Activated CD8-positive, alpha-beta memory T cell treated with anti-CD3 and anti-CD28 coated beads for 1 hour (primary cell): ENCODE measurements at places on chromosomes 1 and 21.

DNA sequence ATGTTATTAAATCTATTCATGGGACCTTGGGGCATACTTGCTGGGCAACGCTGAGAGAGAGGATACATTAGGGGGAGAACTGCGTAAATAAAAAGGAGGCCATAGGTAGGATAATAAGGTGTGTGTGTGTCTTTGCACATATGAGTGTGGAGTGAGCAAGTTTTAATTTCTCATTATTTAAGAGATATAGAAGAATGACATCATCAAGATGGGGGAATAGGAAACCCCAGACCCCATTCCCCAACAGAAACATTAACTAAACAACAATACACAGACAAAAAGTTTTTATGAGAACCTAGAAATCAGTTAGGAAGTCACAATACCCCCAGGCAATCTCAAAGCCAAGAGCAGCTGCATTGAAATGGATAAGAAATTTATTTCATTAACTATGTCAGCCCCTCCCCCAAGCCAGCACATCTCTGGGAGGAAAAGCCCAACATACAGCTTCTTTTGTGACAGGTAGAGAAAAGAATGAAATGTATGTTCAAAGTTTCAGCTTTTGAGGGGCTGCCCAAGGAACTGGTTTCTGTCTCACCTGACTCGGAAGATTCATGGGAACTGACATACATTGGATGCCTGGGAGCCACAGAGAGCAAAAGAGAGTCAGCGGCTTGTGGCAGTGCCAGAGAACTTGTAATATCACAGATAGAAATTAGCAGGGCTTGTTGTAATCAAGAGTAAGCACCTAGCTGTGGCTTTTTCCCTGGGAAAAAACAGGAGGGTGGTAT lies 234.3 kb upstream of the NFIA start:
- DNase-seq = no peak

DNA sequence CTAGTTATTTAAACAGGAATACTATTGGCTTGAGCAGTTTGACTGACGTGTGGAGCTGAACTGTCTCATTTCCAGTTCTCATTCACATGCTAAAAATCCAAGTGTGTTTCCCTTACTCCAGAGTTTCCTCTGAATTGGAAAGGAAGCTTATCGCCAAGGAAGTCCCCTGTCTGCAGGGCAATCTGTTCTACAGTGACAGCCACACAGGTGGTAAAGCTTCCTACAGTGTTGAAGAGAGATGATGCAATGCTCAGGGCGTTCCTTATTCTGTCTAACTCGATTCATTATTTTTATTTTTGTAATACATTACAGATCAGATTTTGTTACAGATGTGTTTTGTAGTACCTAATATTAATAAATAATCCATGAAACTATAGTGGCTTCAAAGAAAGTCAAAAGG lies 41.3 kb downstream of the ADAMTS5 start:
- no peak for DNase-seq

DNA sequence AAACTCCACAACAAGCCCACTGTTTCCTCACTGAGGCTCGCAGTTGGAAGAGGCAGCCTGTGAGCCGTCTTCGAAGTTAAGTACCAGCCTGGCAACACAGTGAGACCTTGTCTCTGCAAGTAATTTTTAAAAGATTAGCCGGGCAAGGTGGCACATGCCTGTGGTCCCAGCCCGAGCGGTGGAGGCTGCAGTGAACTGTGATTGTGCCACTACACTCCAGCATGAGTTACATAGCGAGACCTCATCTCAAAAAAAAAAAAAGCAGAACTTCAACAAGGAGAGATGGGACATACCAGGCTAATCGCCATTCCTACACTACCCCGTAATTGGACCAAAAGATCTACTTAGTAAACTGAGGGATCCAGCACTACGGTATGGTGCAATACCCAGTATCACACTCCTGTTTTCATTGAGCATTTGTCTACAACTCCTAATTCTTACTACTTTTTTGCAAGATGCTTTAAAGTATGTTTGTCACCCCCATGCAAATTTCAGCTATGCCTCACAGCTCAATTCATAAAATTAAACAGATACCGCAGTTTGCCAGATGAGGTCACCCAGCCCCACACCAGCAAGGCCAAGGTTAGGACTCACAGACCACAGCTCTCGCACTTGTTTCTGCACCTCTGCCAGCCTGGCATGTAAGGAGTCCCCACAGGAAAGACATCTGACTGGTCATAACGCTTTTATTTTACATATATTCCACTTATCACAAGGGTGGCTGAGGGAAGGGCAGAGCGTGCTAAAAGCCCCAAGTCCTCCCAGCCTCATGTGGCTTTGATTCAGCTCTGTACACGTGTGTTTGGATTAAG lies 21.0 kb downstream of the SDE2 start:
- DNase-seq = no peak

GRCh38 chr1:22971611-22972405 lies 858 bp downstream of the LACTBL1 start:
- no peak for DNase-seq

- no peak for DNase-seq
These were observed 582.5 kb upstream of the RGS18 start for GRCh38 chr1:191575746-191576145.

GRCh38 chr1:21655748-21656147 lies 13.4 kb downstream of the RAP1GAP start:
- DNase-seq = no peak

DNA sequence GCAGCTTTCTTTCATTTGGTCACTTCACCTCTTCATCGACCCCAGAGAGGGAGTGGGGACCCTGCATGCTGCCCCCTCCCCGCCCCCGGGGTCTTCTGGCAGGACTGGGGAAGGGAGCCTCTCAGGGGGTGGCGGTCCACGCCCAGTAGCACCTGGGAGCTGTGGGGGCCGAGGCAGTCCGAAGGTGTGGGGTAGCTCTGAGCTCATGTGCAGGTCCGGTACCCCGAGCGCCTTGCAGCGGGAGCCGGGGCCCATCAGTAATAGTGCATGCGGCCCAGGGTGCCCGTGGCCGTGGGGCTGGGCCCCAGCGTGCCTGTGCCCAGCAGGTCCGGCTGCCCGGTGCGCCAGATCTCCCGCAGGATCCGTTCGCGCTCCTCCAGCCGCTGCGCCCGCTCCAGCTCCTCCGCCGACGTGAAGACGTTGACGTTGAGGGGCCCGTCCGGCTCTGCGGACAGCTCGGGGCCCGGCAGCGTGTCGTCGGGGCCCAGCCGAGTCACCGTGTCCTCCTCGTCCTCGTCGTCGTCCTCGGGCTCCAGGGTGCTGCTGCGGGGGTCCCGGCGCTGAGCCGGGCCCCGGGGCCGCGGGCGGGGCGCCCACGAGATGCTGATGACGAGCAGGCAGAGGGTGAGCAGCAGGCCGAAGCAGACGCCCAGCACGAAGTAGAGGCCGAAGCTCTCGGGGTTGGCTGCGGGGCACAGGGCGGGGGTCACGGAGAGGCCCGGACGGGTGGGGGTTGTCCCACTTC lies 1.2 kb downstream of the EVA1B start:
- DNase-seq = no peak

GRCh38 chr1:33163621-33164519 lies 18.0 kb downstream of the TRIM62 start:
- DNase-seq = no peak

- DNase-seq = no peak
These were observed 12.0 kb upstream of the TTLL10 start for GRCh38 chr1:1161683-1162079.

DNA sequence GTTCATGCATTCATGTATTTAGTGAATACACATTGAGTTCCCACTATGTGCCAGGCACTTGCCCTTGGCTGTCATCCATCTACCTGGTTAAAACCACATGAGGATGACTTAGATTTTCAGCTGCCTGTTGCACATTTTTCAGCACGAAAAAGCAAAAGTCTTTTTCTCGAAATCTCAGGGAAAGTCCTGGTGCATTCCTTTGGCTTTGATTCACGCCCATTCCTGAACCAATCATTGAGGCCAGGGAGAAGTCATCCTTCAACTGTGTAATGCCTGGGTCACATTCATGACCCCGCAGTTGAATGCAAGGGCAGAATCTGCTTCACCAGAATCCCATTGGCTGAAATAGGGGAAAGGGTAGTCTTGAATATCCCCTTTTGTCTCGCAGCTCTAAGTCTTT lies 84.4 kb downstream of the RNF220 start:
- no peak for DNase-seq

- DNase-seq = no peak
These were observed 82.2 kb upstream of the BCAR3 start for GRCh38 chr1:93763704-93764365.

DNA sequence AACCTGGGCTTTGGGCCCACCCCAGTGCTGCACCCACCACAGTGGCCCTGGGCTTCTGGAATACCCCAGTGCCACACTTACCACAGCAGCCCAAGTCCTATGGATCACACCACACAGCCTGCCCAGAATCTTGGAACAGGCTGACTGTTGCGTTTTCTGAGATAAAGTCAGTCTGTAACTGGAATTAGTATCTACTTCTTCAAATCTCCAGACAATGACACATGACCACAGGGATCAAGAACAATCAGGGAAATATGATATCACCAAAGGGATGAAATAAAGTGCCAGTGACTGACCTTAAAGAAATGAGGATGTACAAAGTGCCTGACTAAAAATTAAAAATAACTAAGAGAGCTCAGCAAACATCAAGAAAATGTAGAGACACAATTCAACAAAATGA lies 239.7 kb upstream of the PLD5 start:
- DNase-seq = no peak

DNA sequence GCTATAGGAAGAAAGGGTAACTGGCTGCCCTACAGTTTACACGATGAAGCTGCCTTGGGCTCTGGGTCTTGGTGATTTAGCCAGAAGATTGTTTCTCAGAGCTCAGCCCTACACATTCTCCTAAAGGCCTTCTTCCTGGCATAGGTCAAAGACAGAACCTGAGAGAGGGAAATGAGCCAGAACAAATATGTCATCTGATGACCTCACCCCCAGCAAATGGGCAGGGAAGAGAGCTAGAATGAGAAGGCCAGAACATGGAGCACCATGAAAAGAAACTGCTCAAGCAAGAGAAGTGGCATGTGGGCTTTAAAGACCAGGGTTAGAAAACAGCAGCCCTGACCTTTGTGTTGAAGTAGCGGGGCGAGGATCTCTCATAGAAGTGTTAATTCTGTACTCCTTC lies 5.5 kb upstream of the ILDR2 start:
- DNase-seq = no peak

DNA sequence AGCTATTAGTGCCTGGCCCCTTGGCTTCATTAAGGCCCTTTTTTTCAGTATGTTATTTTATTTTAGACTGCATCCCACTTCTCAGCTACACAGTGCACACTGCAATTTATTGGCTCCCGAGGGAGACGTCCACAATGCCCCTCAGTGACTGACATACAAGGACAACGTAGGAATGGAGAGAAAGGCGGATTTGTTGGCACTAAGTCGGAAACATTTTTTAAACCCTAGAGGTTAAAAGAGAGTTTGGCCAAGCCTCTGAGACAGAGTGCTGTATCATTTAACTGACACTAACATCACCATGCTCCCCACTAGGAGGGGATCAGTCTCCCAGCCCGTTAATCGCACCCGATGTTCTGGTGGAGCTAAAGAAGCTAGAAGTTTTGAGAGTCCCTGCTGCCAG lies 45.7 kb upstream of the FOXD3 start:
- DNase-seq = no peak

GRCh38 chr1:201264554-201264953 lies 18.8 kb upstream of the PKP1 start:
- DNase-seq = no peak

DNA sequence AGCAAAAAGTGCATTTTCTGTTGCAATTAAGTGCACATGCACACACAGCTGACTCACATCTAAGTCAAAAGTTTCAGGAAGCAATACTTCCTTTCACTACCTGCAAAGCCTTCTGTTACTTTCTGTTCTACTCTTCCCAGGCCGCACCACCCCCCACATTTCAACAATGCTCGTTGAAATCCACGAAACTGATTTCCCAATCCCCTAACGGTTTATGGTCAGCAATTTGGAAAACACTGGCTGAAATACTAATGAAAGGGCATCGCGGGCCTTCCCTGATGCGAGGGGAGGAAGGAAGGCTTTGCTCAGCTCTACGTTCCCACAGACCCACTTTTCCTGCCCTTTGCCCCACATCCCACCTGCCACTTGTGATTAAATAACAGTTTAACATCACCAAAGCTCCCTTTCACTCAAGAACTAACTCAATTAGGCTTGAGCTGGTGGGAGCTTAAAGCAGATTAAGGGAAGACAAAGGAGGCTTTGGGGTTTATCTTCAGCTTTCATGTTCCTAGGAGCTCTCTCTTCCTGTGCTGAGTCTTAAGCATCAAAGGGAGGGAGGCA lies 243.2 kb upstream of the RAB4A start:
- no peak for DNase-seq

GRCh38 chr1:4060850-4061249 lies 160.8 kb upstream of the C1orf174 start:
- DNase-seq = no peak

GRCh38 chr1:47751996-47752451 lies 245.2 kb downstream of the TRABD2B start:
- no peak for DNase-seq

GRCh38 chr1:108645564-108646184 lies 15.2 kb downstream of the HENMT1 start:
- no peak for DNase-seq

DNA sequence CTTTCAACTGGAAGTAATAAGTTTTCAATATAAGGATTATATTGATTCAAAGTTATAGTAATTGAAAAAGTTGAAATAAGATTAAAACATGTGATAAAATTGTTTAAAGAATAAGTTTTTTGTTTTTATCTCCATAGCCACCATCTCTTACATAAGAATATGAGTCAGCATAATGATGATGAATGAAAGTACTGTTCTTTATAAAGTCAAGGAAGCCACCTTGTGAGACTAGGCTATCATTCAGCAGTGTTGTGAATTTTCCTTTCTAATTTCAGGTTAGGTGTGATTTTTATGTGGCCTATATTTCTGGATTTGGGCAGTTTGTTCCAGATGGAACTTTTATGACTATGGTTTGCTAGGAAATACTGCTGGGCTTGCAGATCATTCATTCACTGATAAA lies 22.4 kb upstream of the ASB17 start:
- DNase-seq = no peak

- no peak for DNase-seq
These were observed 3.0 kb downstream of the TFF2 start for GRCh38 chr21:42347601-42348327.

GRCh38 chr1:40017951-40018575 lies 22.5 kb upstream of the CAP1 start:
- DNase-seq = no peak

DNA sequence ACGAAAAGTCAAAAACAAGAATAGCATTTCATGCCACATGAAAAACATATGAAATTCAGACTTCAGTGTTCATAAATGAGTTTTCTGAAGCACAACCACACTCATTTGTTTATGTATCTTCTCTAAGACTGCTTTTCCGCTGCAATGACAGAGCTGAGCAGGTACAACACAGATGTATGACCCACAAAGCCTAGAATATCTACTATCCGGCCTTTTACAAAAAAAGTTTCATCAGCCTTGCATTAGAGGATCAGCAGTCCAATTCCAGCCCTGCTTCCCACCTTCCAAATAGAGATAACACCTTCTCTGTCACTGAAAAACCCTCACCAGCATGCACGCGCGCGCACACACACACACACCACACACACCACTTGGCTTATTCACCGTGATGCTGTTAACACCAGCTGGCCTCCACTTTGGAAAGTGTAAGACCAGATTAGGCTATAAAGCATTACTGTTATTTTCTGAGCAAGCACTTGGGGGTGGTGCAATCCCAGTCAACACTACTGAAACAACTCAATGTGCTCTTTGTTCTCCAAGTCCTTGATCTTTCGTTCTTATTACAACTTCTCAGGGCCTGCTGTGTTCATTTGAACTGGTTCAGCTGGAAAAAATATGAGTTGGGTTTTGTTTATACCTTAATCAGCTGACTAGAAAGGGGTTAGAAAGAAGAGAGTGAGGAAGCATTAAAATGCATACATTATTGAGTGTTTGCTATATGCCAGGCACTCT lies 90.0 kb downstream of the GLUL start:
- DNase-seq = no peak
